ENCODE measurements at places on chromosomes 12 and 14.

DNA sequence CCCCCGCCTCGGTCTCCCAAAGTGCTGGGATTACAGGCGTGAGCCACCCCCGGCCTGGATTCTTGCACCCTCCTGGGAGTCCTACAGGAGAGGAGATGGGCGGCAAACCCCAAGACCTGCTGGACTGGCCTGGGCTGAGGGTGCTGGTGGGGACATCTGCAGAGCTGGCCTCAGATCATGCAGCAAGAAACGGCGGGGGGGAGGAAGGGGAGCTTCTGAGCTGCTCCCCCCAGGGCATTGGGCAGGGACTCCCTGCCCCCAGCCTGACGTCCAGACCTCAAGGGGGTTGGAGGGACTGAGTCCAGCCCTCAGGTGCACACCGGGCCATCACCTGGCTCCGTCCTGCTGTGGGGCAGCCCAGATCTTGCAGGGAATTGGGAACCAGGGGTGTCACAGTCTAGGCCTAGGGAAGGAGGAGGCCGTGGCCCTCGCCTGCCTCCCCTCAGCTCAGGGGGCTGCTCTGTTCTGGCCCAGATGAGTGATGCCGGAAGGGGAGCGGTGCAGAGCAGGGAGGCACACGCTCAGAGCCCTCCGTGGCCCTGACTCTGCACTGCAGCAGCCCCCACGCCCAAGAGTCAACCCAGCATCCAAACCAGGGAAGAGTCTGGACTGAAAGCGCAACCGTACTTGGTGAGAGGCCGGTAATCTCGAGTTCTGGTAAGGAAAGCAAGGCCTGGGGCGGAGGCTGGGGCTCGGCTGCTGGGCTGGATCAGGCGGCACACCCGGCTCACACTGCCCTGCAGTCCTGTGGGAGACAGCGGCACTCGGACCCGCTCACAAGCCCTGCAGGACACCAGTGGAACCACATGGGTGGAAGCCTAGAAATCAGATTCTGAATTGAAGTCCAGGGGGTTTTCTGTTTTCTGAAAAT lies 8.9 kb upstream of the AMN start:
- no peak for DNase-seq

- DNase-seq = no peak
Observed at GRCh38 chr12:23493672-23494071, 455.8 kb downstream of the SOX5 start.

GRCh38 chr14:68247676-68248268 lies 428.2 kb downstream of the RAD51B start:
- DNase-seq = no peak

- no peak for DNase-seq
Observed at GRCh38 chr14:76546426-76547221, 170.7 kb downstream of the ESRRB start.

- DNase-seq = no peak
Observed at GRCh38 chr12:22361785-22362184, 27.3 kb upstream of the ST8SIA1 start.

DNA sequence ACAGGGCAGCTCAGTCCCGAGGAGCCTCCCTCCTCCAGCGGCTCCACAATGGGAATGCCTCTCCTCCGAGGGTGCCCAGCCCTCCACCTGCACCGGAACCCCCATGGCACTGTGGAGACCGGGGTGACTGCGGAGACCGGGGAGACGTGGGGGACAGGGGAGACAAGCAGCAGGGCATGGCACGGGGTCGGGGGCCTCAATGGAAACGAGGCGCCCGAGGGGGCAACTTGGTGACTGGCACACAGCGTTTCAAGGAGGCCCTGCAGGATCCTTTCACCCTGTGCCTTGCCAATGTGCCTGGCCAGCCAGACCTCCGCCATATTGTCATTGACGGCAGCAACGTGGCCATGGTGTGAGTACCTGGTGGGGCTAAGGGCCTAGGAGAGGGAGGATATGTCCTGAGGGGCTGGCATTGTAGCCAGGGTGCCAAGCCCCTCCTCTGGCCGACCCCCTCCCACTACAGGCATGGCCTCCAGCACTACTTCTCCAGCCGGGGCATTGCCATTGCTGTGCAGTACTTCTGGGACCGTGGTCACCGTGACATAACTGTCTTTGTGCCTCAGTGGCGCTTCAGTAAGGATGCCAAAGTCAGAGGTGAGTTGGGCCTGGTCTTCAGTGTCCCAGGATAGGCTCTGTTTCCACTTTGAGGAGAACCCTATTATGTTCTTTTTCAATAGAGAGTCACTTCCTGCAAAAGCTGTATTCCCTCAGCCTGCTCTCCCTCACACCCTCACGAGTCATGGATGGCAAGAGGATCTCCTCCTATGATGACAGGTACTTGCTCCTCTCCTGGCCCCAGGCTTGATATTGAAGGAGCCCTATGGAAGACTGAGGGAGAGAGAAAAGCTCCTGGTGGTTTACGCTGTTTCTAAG lies 2.7 kb downstream of the KHNYN start:
- DNase-seq = no peak

DNA sequence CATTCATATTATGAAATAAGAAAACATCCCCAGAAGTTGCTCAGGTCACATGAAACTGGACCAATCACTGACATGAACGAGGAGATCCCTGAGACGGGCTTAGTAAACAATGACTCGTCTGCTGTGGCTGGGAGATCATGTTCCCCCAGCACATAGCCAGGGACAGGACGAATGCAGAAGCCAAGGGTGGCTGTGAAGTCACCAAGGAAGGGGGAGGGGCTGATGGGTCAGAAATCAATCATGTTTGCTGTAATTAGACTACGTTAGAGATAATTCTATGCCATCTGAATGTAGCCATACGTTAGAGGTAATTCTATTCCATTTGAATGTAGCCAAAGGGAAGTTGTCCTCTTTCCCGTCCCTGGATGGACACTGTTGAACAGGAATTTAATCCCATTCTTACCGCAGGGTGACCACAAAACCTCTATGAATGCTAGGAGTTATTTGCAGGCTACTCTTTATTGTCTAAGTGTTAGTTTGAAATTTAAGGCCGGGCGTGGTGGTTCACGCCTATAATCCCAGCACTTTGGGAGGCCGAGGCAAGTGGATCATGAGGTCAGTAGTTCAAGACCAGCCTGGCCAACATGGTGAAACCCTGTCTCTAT lies 332.9 kb downstream of the TMEM132D start:
- no peak for DNase-seq

Data from stimulated activated CD4-positive, alpha-beta T cell treated with anti-CD3 and anti-CD28 coated beads, TNF-alpha, amount 100 ng/mL, for 1 hour (primary cell).